Right kidney (tissue), 9 donors: ENCODE measurements at places on chromosomes 2 and 18.

DNA sequence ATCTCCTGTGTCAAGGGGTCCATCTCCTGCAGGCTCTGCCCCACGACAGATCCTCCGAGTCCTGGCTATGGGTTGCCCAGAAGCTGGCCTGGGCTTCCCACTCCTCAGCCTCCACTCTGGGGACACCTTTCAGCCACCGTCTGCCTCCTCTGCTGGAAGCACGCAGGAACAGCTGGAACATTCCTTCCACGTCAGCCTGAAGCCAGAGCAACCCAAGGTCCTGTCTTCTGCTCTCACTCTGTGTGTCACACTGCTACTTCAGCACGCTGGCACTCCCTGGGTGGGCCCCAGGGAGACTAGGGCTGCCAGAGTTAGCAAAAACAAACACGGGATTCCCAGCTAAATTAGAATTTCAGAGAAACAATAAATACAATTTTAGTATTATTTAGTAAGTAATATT lies 148.8 kb downstream of the HRH4 start:
- no peak for DNase-seq

DNA sequence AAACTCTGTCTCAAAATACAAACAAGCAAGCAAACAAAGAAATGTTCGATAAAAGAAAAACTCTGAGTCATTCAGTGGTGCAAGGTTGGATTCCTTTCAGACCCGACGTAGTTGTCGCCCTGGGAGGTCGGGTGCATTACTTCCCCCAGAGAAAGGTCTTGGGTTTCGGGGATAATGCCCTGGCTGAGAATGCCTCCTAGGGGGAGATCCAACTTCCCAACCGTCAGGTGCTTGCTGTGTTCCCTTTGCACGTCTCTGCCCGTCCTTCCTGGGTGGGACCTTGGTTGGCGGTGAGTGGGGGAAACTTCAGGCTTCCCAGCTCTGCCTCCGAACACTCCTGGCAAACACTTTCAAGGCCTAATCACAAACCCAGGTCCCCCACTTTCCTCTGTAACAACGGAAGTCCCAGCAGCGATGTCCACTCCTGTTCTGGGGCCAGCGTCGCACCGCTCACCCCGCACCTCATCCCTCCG lies 609 bp downstream of the TPGS2 start:
- DNase-seq, result no peak

DNA sequence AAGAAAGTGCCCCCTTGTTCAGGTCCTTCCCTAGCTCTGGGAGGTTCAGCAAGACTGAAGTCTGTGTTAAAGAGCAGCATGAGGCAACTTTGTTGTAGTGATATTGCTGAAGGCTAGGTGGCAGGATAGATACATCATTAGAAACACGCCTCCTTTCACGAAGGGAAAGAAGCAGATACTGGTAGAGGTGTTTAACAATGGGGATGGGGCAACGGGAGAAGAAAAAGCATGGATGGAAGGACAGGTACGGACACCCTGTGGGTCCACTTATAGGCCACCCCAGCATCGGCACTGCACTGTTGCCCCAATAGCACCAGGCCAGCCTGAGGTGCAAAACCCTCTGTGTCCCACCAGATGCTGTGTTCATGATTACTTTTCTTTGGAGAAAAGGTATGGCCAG lies 3.5 kb upstream of the IGFBP5 start:
- DNase-seq, result peak; percentile 65

DNA sequence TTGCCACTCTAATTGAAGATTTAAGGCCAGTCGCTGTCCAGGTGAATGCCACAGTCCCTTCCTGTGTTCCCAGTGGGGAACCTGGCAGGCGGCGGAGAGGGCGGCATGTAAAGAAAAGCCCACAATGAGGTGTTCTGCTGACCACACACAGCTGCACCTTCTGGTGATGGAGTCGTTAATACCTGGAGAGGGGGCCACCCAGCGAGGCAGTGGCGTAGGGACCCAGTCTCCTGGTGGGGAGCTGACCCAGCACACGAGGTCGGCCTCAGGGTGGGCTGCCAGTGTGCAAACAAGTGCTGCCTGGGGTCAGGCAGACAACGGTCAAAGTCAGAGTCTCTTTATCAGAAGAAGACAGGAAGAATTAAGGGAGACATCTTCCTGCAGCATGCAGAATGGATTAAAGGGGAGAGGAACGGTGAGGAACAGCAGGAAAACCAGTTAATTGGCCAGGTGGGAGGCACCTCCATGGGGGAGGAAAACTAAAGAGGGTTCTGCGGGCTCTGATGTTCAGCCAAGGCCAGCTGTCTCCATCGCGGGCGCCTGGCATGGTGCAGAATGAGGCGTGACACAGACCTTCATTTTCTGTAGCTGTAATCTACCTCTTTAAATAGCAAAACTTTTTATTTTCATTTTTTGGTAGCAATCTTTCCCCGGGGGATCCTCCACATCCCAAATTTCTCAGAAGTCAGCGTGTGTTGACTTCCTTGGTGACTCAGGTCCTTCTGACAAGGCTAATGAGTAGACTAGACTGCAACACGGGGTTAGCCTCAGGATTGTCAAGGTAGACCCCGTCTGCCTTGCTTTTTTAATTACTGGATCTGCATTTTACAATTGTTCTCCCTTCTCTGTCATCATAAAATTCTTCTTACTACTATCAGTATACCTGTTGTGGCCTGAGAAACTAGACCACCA lies 78.3 kb downstream of the SMAD7 start:
- DNase-seq, result no peak

- DNase-seq, result no peak
Observed at GRCh38 chr2:12980817-12981216, 264.1 kb downstream of the TRIB2 start.

DNA sequence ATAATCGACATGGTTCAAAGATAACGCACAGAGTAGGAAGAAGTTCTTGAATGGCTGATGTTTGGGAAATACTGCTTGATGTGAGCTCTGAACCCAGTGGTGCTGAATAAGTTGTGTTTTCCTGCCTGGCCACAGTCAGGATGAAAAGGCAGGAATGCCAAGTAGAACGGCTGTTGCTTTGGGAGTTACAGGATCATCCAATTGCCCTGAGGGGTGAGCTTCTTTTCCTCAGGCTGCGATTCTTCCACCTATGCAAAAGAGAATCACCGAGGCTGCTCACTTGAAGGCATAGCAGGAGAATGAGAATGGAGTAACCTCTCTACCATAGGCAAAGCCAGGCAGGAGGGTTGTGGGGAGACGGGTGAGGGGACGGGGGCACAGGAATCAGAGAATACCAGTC lies 14.4 kb upstream of the IGFBP2 start:
- DNase-seq, result no peak
